ENCODE measurements at places on chromosomes 16 and 17.

GRCh38 chr16:76265434-76266045, 11.7 kb upstream of the CNTNAP4 start:
- peak; percentile 71 for DNase-seq

DNA sequence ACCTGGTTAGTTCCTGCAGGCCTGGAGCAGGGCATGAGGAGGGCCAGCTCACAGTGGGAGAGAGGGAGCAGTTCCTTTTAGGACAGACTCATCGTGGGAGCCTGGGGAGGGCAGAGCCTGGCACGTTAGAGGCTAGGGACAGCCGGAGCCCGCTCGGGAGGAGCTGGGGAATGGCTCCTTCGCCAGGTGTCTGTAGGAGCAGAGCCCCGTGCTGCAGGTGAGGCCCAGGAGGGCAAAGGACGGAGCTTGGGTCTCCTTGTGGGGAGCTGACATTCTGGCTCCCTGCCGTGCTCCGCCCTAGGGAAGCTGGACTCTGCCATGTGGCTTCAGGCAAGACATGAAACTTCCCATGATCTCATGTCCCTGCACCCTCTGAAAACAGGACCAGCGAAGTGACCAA, 18.7 kb upstream of the MTSS2 start:
- DNase-seq, result no peak

- DNase-seq, result no peak
Observed at GRCh38 chr16:75203096-75203495, 3.9 kb downstream of the CTRB2 start.

DNA sequence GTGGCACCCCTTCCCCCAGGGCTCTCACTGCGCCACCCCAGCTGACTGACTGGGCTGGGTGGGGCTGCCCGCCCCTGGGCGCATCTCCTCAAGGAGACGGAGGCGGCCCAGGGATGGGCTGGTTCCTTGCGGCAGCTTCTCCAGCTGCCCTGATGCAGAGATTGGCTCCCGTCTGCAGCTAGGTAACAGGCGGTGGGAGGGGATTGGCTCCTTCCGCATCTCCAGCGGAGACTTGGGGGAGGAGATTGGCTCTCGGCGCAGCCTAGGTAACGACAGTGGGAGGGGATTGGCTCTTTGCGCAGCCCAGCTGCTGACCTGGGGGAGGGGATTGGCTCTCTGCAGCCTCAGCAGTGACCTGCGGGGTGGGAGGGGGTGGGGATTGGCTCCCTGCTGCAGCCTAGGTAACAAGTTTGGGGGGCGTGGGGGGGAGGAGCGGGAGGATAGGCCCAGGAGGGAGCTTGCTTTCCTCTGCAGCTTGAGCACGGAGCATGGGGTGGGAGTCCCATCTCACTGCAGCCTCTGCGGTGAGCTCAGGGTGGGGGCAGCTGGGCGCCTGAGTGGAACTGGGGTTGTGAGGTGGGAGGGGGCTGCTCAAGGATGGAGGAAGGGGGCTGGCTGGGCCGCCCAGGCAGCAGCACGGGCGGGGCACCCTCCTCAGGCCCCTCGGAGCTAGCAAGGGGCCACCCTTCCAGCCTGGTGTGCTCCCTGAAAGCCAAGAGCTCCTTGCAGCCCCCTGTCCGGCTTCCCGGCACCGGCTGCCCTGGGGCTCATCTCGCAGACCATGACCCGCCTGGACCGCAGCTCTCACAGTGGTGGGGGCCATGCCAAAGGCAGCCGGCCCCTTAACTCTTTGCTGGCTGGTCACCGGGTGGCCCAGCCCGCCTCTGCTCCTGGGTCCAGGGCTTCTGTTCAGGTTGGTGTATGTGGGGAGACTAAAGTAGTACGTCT, 6.4 kb downstream of the NFE2L1 start:
- peak; percentile 39 for DNase-seq

DNA sequence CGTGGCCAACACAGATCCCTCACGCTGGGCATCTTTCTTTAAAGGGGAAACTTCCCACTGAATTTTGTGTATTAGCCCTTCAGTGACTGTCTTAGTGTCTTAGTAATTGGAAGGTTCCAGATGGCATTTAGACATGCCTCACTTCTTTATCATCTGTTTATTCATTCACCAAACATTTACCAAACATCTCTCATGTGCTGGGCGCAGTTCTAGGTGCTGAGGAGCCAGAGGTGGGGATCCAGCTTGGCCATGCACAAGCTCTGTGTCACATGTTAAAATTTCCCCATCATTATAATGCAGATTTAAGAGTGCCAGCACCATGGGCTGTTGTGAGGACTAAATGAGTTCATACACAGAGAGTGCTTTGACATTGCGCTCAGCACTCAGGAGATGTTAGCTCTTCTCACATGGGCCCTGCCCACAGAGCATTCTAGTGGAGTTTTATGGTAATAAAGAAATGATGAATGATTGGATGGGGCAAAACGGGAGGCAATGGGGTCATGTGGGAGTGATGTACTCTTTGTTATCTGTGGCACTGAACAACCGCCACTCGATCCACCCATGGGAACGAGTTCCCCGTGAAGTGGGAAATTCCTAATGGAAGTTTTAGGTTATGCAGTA, 119.7 kb downstream of the SNX29 start:
- no peak for DNase-seq

DNA sequence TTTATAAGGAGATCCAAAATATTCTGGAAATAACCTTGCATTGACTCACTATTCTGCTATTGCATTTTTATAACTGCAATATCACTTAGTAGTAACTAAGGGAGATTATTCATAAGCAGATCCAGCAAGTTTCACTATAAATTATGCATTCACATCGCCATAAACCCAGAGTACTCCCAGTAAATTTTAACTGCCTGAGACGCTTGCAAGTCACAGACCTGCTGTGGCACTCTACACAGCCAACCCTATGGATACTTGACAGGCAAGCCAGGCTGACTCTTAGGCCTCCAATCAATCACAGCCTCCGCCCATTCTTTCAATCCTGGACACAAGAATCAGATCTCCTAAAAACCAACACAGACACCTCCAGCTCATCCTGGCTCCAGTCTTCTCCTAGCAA, 28.2 kb downstream of the USP31 start:
- no peak for DNase-seq

DNA sequence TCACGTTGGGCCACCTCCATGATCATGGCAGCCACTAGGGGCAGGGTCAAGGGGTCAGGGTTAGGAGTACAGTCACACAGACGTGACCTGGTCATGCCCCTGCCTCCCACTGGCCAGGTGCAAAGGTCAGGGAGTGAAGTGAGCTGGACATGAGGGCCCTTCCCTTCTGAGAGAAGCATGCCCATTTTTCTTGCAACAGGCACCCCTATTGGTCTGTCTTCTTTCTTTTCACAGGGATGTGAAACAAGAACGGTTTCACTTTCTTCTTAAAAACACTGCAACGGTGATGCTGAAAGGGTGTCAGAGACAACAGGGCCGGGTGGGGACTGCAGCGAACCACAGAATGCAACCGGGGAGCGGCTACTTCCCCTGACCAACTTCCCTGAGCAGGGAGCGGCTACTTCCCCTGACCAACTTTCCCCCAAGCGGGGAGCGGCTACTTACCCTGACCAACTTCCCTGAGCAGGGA, 52.1 kb upstream of the DOC2B start:
- DNase-seq, result no peak

GRCh38 chr16:14132696-14133048, 61.6 kb downstream of the MRTFB start:
- DNase-seq, result no peak

- DNase-seq, result no peak
Observed at GRCh38 chr16:19132898-19133297, 19.1 kb downstream of the ITPRIPL2 start.

- DNase-seq, result no peak
Observed at GRCh38 chr17:67477687-67478086, 100.6 kb downstream of the PITPNC1 start.

DNA sequence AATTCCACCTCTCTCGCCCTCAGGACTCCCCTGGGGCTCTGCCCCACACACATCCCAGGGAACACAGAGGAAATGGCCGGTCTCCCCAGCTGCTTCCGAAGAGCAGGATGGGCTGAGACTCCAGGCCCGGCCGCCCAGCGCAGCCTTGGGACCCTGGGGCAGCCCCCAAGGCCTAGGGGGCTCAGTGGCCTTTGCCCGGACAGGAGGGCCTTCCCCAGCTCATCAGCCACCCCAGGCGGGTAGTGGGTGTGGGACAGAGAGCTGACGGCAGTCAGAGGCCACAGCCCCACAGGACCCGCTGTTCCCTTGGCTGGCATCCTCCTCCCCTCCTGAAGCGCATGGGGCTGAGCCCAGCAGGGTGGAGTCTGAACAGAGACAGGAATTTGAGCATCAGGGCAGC, 6.2 kb upstream of the CBFA2T3 start:
- DNase-seq, result no peak

GRCh38 chr16:83768986-83769385, 38.8 kb upstream of the HSBP1 start:
- no peak for DNase-seq

DNA sequence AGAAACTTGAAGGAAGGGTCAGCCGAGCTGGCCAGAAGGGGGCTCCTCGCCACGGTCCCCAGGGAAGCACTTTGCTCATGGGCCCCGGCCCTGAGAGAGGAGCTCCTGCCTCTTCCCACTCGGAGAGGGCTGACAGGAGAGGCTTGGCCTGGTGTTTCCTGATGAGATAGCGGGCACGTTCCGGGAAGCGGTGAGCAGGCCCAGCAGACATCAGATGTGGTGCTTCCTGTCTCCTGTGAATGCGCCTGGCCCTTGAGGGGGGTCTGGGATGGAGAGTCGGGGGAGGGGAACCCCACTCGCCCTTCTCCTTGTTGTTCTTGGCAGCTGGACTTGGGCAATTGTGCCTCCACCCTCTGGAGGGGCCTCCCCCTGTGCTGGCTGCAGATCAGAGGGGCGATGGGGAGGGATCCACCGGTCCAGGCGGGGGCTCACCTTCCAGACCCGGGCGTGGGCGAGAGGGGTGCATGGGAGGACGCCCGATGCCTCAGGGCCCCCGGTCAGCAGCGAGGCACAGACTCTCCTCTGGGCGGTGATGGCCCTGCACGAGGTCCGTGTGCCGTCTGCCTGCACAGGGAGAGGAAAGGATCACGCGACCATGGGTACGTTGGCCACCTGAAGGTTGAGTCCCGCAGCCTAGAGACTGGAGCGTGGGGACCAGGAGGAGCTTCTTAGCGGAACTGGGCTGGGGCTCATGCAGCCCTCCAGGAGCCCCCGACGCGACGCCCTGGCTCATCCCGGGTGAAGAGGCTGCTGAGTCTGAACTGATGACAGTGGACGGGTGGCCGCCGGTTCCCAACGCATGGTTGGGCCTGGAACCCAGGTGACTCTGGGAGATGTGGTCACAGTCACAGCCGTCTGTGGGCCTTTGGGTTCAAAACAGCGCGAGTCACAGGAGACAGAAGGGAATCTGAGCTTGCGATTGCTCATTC, 25.4 kb downstream of the METRNL start:
- DNase-seq, result no peak

DNA sequence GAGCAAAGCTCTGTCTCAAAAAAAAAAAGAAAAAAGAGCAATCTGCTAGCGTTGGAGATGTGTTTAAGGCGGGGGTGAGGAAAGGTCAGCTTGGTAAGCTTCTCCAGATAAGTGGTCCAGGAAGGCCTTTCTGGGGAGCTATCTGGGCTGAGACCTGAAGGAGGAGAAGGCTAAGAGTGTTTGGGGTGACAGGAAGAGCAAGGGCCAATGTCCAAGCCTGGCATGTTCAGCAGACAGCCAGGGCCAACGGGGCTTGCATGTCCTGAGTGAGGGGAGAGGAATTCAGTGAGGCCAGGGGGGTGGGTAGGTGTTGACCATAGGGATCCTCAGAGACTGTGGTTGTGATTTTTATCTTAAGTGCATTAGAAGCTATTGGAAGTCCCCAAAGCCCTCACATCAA, 15.4 kb downstream of the STAT5A start:
- no peak for DNase-seq

DNA sequence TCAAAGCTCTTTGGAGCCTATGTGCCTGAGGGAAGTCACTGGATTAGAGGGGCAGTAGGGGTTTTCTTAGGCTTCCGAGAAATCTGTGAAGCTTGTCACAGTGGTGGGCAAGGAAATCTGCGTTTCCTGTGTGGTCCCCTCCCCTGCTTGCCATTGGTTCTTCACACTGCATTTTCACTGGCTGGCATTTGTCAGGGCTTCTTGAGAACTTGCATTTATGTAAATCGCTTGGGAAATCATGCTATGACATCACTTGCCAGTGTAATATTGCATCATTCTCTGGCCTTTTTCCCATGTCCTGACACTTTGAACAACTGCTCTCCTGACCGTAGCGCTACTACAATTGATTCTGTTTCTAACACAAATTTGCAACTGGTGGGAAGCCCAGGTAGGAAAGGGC, 1.8 kb downstream of the CACNG3 start:
- DNase-seq, result no peak

DNA sequence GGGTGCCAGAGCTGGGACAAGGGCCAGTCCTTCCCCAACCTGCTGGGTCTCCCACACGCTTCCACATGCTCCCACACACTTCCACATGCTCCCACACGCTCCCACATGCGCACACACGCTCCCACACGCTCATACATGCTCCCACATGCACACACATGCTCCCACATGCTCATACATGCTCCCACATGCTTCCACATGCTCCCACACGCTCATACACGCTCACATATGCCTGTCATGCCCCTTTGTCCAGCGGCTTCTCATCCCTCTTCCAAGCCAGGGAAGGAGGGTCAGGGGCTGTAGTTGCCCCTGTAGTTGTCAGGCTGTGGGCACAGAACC, 9.9 kb upstream of the METRNL start:
- DNase-seq, result no peak

- no peak for DNase-seq
Observed at GRCh38 chr17:82013772-82014321, 8.8 kb downstream of the CENPX start.

GRCh38 chr16:30351586-30352419, 3.3 kb downstream of the CD2BP2 start:
- DNase-seq, result no peak

DNA sequence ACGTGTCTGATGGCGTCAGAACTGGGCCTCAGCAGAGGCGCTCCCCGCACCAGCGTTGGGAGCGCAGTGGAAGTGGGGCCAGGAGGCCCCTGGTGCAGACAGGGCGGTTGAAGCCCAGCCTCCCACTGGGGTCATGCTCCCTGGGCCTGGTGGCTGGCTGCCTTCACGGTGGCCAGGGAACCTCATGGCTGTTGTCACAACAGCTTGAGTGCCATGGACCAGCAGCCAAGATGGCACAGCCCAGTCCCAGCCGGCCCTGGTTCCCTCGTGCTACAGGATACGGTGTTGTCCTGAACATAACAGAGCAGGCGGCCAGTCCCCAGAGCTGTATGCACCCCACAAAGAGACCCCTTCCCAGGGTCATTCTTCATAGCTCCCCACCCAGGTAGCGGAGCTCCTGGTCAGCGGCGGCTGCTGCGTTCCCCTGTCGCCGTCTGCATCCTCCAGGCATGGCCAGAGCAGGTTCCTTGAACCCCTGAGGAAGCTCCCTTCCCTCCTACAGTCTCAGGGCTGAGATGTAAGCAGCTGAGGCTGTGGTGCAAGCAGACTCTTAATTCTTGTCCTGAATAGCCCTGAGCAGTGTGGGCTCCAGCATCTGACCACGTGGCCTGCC, 29.7 kb downstream of the NME3 start:
- no peak for DNase-seq

- DNase-seq, result no peak
Observed at GRCh38 chr16:369275-369865, 968 bp downstream of the MRPL28 start.

GRCh38 chr17:82936768-82937171, 96.9 kb upstream of the ZNF750 start:
- DNase-seq, result no peak
